M059J (cell line): ENCODE measurements at places on chromosomes 1 and 21. TPM values are rescaled to one million over a fixed set of nuclear protein-coding genes. Genes with fewer than 3 reads are reported as not detected.

The NBPF6 gene
- total RNA-seq: not detected in 2 replicates

The AK2 gene
- total RNA-seq: 255 and 332 TPM in 2 replicates

The G0S2 gene
- total RNA-seq: 267 and 322 TPM in 2 replicates

The CCDC17 gene
- 0.10 TPM in 2 replicates for total RNA-seq

The AZIN2 gene
- total RNA-seq: 0.20 and 2.8 TPM in 2 replicates
